Endothelial cell (in vitro differentiated cells): ENCODE measurements at places on chromosomes 11 and 22.

DNA sequence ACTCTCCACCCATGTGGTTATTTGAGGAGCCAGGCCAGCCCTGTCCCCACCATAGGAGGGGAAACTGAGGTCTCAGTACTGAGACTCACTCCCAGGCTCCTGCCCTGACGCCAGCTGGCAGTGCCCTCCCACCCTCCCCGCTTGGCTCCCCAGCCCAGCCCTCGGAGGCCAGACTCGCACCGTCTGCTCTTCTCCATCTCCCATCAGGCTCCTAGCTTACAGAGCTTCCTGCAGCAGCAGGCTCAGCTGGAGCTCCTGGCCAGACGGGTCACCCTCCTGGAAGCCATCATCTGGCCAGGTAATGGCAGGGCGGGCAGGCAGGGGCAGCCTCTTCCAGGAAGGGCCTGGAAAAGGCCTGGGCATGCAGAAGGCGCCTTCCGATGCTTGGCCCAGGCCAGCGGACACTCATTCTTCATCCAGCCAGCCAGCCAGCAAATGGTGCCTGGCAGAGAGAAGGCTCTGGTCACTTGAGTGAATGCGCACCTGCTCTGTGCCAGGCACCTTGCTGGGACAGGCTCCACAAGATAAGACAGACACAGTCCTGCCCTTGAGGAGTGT, 12.6 kb downstream of the RHBDD3 start:
- H3K27me3 ChIP-seq: peaks cover 6% of the 10 kb centered on the region
- no peak overlapping the region for H3K27ac ChIP-seq
- DNase-seq: no peak
- peak overlapping the region; percentile 23 for H3K4me3 ChIP-seq
- H3K36me3 ChIP-seq: peaks cover 3% of the 10 kb centered on the region

GRCh38 chr11:118918128-118918685, 7.5 kb downstream of the BCL9L start:
- DNase-seq: no peak
- no peaks in the 10 kb centered on the region for H3K36me3 ChIP-seq
- peak overlapping the region; percentile 80 for H3K27ac ChIP-seq
- no peak overlapping the region for H3K4me3 ChIP-seq

GRCh38 chr22:37462983-37463382, 23.2 kb downstream of the MFNG start:
- H3K4me3 ChIP-seq: no peak overlapping the region
- peak; percentile 62 for DNase-seq
- H3K27ac ChIP-seq: no peak overlapping the region
- H3K27me3 ChIP-seq: peaks cover 4% of the 10 kb centered on the region

- no peaks in the 10 kb centered on the region for H3K27me3 ChIP-seq
- no peak overlapping the region for H3K27ac ChIP-seq
- peaks cover 5% of the 10 kb centered on the region for H3K4me1 ChIP-seq
- no peak overlapping the region for H3K4me3 ChIP-seq
- no peak for DNase-seq
Measured at GRCh38 chr11:47144541-47144940, 32.1 kb downstream of the ARFGAP2 start.

- H3K4me1 ChIP-seq: peaks cover 6% of the 10 kb centered on the region
- peaks cover 10% of the 10 kb centered on the region for H3K27me3 ChIP-seq
- no peak overlapping the region for H3K27ac ChIP-seq
- no peaks in the 10 kb centered on the region for H3K36me3 ChIP-seq
- no peak for DNase-seq
- H3K4me3 ChIP-seq: no peak overlapping the region
Measured at GRCh38 chr11:120900643-120901042, 123.3 kb upstream of the TBCEL start.

DNA sequence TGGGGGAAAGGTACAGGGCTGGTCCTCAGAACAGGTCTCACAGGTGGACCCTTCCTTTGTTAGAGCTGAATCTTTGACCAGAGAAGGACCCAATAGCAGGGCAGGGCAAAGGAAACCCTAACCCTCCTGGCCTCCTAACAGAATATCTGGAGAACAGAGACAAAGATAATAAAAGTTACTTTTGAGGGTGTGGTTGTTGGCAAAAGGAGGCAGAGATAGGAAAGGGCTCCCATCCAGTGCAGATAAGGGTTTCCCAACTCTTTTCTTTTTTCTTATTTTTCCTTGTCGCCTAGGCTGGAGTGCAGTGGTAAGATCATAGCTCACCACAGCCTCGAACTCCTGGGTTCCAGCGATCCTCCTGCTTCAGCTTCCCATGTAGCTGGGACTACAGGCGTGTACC, 11.9 kb downstream of the PCSK7 start:
- H3K4me3 ChIP-seq: no peak overlapping the region
- H3K4me1 ChIP-seq: peaks cover 20% of the 10 kb centered on the region
- no peaks in the 10 kb centered on the region for H3K27me3 ChIP-seq
- DNase-seq: no peak

- peaks cover 3% of the 10 kb centered on the region for H3K36me3 ChIP-seq
- H3K27me3 ChIP-seq: peaks cover 9% of the 10 kb centered on the region
- DNase-seq: no peak
- no peak overlapping the region for H3K27ac ChIP-seq
Measured at GRCh38 chr11:119683783-119684182, 45.2 kb downstream of the NECTIN1 start.
